Neural crest cell (in vitro differentiated cells): ENCODE measurements at places on chromosomes 2 and 18.

GRCh38 chr2:215507836-215508235 is 72.0 kb upstream of the FN1 start:
- no peak for DNase-seq

DNA sequence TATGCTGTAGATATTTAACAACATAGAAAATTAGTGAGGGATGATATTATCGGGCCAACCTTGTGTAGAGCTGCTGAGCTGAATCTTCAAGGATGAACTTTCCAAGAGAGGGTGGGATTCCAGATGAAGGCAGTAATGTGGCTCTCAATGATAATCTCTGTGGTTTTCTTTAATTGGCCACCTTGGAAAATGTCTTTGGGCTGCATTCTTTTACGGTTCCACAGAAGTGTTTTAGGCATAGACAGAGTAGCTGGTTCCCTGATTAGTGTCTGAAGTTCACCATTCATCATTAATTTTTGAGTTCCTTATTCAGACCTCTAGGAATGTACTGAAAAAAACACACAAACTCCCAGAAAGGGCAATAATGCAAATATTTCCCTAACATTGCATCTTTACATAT is 1566.9 kb upstream of the PIK3C3 start:
- no peak for DNase-seq

DNA sequence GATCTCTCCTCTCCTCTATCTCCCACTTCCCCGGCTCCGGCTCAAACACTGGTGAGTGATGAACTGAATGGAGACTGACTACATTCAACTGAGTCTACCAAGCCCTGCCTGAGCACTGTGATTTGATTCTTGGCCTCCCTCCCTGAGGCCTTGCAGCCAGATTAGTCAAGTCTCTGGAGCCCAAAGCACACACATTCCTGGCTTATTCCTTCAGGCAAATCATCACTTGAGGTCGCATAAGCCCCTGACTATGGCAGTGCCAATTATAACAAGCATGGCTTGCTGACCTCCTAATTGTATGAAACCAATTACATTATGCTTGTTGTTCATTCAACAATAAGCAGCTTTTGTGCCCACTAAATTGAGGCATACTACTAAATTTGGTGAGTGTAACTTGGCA is 34.6 kb downstream of the EFEMP1 start:
- no peak for DNase-seq

GRCh38 chr2:17877811-17878280 is 621 bp upstream of the KCNS3 start:
- peak; percentile 4 for DNase-seq

DNA sequence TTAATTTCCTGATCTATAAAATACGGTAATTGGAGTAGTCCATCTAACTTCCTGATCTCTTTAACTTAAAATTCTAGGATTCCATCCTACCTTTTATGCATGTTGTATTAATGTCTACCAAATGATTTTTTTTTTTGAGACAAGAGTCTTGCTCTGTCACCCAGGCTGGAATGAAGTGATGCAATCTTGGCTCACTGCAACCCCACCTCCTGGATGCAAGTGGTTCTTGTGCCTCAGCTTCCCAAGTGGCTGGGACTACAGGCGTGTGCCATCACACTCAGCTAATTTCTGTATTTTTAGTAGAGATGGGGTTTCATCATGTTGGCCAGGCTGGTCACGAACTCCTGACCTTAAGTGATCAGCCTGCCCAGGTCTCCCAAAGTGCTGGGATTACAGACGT is 47.8 kb downstream of the CFAP36 start:
- DNase-seq, result no peak

- no peak for DNase-seq
Observed at GRCh38 chr2:12495247-12495868, 221.4 kb upstream of the TRIB2 start.

DNA sequence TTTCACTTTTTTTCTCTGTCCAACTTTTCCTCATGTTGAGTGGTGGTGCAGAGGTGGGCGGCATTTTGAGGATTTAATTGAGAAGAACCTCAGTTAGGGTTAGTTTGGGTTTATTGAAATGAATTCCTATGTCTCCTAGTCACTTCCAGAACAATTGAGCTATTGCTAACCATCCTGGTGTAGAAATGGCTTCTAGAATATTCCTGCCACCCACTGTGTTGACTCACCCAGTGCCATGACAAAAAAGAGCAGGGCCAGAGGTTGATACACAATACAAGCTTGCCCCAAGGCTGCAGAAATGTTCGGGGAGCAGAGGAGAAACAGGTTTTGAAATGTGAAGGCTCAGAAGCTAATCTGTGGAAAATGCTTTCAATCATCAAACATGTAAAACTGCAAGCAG is 167.1 kb upstream of the TRIB2 start:
- no peak for DNase-seq

DNA sequence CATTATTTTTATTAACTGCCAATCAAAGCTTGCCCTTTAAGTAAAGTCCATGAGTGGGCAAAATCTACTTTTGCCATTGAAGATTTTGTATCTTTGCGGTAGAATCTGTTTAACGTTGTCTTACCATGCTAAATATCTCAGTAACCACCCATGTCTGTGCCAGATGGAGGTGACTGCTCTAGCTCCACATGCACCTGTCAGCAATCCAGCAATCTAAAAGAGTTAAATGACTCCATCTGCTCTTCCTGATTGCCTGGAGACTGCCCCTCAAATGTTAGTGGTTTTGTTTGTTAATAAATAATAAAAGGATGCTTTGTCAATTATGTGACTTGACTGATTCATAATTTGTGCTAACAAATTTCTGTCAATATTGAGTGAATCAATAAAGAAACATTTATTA is 141.7 kb downstream of the RBM43 start:
- DNase-seq, result no peak

DNA sequence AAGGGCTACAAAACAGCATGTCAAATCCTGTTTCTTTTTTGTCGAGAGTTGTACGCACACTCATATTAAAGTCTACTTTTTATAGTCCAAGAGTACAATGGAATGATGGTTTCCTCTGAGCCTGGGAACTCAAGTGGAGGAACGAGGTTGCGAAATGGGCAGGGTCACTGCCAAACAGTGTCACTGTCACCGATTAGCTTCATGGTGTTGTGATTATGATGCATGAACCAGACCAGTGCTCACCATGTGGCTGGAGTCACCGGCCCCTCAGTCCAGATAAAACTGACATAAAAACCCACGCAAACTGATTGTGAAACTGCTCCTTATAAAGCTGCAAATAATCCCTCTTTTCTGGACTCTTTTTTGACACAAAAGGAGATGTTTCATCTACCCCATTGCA is 122.0 kb downstream of the COPS8 start:
- no peak for DNase-seq

DNA sequence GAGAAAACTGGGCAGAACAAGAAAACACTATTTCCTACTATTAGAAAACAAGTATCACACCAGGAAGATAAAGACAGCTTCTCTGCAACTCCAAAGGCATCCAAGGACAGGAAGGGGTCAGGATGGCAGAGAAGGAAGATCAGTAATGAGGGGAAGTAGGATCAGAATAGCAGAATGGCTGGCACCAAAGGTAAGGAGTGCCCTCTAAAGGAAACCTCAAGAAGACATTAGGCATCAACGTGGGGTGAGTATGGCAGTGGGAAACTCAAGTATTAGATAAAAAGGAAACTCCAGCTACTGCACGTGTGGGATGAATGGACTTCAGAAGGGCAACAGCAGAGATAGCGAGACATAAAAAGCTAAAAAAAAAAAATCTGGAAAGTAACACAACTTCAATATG is 25.9 kb downstream of the HDLBP start:
- no peak for DNase-seq

GRCh38 chr2:112175333-112175732 is 37.1 kb downstream of the FBLN7 start:
- no peak for DNase-seq

GRCh38 chr18:60417946-60418345 is 45.4 kb upstream of the MC4R start:
- no peak for DNase-seq

- no peak for DNase-seq
Observed at GRCh38 chr2:220043155-220043989, 415.9 kb downstream of the SLC4A3 start.

- peak; percentile 18 for DNase-seq
Observed at GRCh38 chr2:239831001-239831731, 194.0 kb downstream of the NDUFA10 start.

- no peak for DNase-seq
Observed at GRCh38 chr2:52220393-52220792, 1188.5 kb upstream of the NRXN1 start.

GRCh38 chr2:44736270-44736942 is 205.1 kb upstream of the SIX3 start:
- DNase-seq, result no peak

- DNase-seq, result no peak
Observed at GRCh38 chr2:60555783-60556139, 2.3 kb upstream of the BCL11A start.

DNA sequence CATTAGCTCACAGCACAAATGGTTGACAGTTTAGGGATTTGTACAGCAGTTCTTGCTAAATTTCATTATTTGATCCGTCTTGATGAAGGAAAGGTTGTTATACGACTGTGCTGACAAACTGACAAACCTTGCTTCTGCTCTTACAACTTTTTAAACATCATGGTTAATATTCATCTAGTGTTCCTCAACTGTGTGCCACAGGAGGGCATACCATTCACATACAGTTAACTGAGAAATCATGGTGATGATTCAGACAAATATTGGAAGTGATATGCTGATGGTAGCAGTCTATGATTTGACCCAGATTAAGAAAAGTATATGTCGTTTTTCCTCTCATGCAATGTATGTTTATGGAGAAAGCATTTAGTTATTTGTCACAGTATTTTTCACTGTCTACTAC is 129.8 kb upstream of the FSIP2 start:
- DNase-seq, result no peak

DNA sequence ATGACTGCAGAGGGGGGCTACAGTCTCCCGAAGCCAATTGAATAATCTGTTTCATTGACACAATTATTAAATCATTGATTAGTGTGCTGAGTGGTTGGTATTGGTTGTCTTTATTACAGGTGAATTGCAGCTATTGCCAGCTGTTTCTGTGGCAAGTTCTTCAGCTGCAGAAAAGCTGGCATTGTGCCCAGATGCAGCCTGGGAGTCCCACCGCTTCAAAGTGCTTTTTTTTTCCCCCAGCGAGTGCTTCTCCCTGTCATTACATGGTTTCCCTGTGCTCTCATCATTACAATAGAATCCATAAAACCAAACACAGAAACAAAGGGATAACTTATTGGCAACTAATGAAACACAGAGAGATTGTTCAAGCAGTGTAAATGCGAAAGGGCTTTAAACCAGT is 164.7 kb downstream of the GRB14 start:
- no peak for DNase-seq

DNA sequence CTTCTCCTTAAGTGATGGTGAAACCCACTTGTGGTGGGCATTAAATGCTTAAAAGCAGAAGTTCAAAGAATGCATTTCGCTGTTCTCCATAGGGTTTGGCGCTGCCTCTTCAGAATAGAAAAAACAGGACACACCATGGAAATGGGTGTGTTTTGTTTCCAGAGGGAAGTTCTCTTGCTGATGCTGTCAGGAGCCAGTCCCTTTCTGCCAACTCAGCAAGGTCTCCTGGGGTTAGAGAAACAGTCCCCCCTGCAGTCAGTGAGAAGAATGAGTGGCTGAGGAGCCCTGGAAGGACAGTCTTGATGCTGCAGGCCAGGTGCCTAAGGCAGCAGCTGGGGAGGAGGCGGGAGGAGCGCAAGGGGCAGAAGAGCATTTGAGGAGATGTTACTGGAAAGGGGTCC is 37.8 kb upstream of the ASAP2 start:
- DNase-seq, result no peak

GRCh38 chr2:11701751-11702301 is 31.8 kb upstream of the NTSR2 start:
- DNase-seq, result no peak

GRCh38 chr2:75428060-75428459 is 132.7 kb downstream of the EVA1A start:
- DNase-seq, result no peak

- no peak for DNase-seq
Observed at GRCh38 chr2:3482363-3482821, 36.9 kb downstream of the ADI1 start.

- DNase-seq, result no peak
Observed at GRCh38 chr18:63083020-63083531, 236.5 kb downstream of the BCL2 start.

- no peak for DNase-seq
Observed at GRCh38 chr2:74066491-74067203, 81.1 kb downstream of the BOLA3 start.

DNA sequence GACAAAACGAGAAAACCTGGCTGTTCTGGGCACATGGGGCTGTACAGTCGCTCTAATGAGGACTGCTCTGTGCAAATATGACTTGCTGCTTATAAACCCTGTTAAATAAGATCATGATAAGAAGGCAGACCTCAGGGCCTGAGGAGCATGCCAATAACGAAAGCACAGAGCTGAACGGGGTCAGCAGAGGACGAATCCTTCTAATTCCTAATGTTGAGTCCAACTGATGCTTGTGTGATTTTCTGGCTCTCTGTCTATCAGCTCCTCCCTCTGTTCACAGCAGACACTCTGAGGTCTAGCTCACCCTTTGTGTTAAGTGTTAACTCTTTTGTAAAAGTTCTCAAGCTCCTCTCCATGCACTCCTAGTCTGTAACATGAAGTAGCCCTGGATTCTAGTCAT is 167.2 kb upstream of the REV1 start:
- no peak for DNase-seq

- no peak for DNase-seq
Observed at GRCh38 chr2:223954401-223954800, 2.9 kb upstream of the MRPL44 start.

GRCh38 chr2:134120406-134120732 is 133.5 kb upstream of the MGAT5 start:
- peak; percentile 8 for DNase-seq

- no peak for DNase-seq
Observed at GRCh38 chr2:198545411-198545810, 741.0 kb downstream of the PLCL1 start.

DNA sequence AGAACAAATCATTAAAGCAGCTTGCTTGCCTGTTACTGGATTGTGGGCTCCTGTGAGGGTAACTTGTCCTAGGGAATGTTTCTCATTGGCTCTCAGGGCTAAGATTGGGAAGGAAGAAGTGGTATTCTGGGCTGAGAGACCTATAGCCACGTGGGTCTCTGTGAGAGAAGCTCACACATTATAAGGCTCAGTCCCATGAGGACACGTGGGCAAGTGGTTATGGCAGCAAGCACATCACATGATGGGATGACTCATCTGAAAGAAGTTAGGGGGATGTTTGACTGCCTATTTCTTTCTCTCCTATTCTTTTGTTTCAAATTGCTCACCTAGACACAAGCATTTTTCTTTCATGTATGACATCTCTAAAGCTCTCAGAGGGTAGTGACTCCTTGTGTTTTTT is 418.0 kb upstream of the ST6GAL2 start:
- no peak for DNase-seq

GRCh38 chr2:104432991-104433390 is 420.9 kb upstream of the POU3F3 start:
- DNase-seq, result no peak
